ENCODE measurements at places on chromosomes 7 and 10. TPM values are rescaled to one million over a fixed set of nuclear protein-coding genes. Genes with fewer than 3 reads are reported as not detected.

The ANXA7 gene
- 126 TPM for total RNA-seq

The CHST3 gene
- total RNA-seq: 20.5 TPM

The ZFAND4 gene
- total RNA-seq: 7.9 TPM

The PRF1 gene
- total RNA-seq: 0.50 TPM

The TSPAN13 gene
- total RNA-seq: 9.7 TPM

The CALD1 gene
- 174 TPM for total RNA-seq

The PAPOLB gene
- total RNA-seq: 0.38 TPM

The ZNF789 gene
- total RNA-seq: 2.1 TPM

The FIGNL1 gene
- 5.2 TPM for total RNA-seq

The ZNF467 gene
- 8.4 TPM for total RNA-seq

DNA sequence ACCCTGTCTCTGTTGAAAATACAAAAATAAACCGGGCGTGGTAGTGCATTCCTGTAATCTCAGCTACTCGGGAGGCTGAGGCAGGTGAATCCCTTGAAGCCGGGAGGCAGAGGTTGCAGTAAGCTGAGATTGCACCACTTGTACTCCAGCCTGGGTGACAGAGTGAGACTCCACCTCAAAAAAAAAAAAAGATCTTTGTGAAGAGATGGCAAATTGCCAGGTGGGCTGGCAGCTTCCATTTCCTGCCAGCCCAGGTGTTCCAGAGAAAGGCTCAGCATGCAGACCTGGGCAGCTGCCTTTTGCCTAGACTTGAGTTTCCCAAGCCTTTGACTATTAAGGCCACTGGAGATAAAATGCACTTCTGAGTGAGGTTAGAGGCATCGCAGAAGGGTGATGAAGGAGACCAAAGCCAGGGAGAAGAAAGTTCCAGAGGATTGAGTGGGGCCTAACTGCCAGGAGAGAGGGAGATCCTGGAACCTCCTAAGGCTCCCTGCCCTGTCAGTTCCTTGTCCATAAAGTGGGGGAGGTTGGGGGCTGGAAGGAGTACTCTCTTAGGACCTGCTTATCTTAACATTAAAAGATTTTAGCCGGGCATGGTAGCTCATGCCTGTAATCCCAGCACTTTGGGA, 10.0 kb upstream of the DDIT4 start:
- no peak for DNase-seq
- no peaks in the 10 kb centered on the region for H3K27me3 ChIP-seq
- no peak overlapping the region for H3K4me3 ChIP-seq
- H3K4me1 ChIP-seq: peaks cover 37% of the 10 kb centered on the region

DNA sequence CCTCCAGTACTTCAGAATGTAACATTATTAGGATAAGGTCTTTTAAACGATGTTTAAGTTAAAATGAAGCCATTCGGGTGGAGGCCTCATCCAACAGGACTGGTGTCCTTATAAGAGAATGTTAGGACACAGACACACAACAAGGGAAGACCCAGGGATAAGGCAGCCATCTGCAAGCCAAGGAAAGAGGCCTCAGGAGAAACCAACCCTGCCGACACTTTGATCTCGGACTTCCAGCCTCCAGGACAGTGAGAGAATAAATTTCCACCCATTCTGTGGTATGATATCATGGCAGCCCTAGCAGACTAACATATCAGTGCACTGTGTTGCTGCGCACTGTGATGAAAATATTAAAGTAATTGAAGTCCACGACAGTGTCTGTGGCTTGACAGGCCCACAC, 250.8 kb downstream of the COBL start:
- H3K4me3 ChIP-seq: no peak overlapping the region
- H3K36me3 ChIP-seq: no peaks in the 10 kb centered on the region
- H3K27ac ChIP-seq: no peak overlapping the region
- peaks cover 20% of the 10 kb centered on the region for H3K4me1 ChIP-seq

DNA sequence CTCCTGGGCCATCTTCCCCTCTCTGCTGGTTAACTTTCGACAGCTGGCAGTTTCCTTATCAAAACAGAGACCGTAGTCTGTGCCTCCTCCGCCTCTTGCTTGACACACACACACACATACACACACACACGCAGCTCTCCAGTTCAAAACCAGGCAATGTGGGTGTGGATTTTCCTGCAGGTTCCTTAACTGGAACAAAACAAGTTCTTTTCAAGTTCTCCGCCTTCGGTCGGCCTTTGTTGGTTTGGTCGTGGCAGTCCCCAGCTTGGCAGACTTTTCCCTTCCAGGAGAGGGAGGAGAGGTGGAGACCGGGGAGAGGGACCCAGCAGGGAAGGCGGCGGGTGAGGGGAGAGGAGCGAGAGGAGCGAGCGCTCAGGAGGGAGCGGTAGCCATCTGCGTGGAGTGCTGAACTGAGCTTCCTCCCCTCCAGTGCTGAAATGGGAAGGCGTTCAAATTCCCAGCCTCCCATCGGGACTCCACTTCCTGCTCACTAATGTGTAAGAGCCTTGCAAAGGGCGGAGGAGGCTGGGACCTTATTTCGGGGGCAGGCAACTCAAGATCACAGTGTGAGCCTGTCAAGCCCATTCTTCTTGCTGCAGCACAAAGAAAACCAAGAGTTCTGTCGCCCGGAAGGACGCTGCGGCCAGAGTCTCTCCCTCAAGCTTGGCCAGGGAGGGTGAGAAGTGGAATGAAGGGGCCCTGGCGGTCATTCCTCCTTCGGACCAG, 120.6 kb downstream of the PRPF18 start:
- H3K27ac ChIP-seq: peak overlapping the region; percentile 85
- H3K4me3 ChIP-seq: peak overlapping the region; percentile 70
- no peaks in the 10 kb centered on the region for H3K36me3 ChIP-seq
- peaks cover 74% of the 10 kb centered on the region for H3K4me1 ChIP-seq

DNA sequence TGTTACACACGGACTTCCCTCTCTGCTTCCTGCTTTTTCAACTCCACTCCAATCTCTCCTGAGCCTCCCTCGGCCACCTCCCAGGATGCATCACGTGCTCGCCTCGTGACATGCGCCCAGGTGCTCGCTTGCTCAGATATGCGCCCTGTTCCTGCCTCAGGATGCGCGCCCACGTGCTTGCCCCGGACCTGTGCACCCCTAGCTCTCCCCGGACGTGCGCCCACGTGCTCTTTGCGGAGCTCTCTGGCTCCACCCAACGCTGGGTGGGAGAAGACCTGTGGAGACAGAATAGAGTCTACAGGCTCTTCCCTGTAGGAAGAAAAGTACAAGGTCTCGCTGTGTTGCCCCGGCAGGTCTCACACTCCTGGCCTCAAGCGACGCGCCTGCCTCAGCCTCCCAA, 23.1 kb downstream of the PARD3 start:
- H3K36me3 ChIP-seq: no peaks in the 10 kb centered on the region
- no peaks in the 10 kb centered on the region for H3K27me3 ChIP-seq
- H3K4me1 ChIP-seq: peaks cover 37% of the 10 kb centered on the region
- H3K27ac ChIP-seq: no peak overlapping the region

GRCh38 chr10:78353636-78354035, 320.0 kb downstream of the RPS24 start:
- no peaks in the 10 kb centered on the region for H3K36me3 ChIP-seq
- no peak overlapping the region for H3K27ac ChIP-seq
- no peak for DNase-seq
- H3K27me3 ChIP-seq: no peaks in the 10 kb centered on the region
- H3K4me3 ChIP-seq: no peak overlapping the region

- DNase-seq: no peak
- no peaks in the 10 kb centered on the region for H3K36me3 ChIP-seq
- no peak overlapping the region for H3K27ac ChIP-seq
- H3K27me3 ChIP-seq: no peaks in the 10 kb centered on the region
- no peaks in the 10 kb centered on the region for H3K4me1 ChIP-seq
- no peak overlapping the region for H3K4me3 ChIP-seq
Observed at GRCh38 chr7:20374399-20374798, 43.7 kb downstream of the ITGB8 start.

DNA sequence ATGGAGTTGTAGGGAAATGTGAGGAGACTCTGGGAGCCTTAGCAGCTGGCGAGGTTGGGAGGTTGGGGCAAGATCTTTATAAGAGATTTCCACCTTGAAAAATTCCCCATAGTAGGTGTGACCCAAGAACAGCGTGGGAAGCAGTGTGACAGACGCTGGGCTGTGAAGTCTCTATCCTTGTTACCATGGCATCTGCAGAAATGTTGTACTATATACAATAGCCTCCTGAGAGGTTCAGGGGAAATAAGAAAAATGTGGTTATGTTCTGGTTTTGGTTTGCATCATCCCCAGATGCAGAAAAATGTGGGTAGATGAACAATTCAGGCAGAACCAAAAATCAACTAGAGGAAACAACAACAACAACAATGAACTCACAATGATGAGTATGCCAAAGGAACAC, 498.6 kb downstream of the SH2D4B start:
- no peaks in the 10 kb centered on the region for H3K36me3 ChIP-seq
- no peak overlapping the region for H3K27ac ChIP-seq
- no peak for DNase-seq
- H3K4me1 ChIP-seq: no peaks in the 10 kb centered on the region
- no peak overlapping the region for H3K4me3 ChIP-seq

DNA sequence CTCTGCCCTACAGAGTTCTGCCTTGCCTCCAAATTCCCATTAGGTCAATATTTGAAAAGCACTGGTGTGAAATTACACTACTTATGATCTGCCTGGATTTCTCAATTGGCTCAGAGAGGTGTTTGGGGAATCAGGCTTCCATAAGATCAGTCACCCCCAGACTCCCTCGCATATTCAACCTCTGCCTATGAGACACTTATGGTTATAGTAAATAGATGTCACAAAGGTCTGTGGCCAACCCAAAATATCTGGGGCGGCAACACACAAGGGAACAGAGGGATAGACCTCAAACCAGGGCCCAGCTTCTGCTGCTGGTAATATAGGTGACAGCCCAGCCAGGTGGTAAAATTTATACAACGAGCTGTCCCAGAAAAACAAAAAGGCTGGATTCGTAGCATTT, 376.7 kb upstream of the ZMIZ1 start:
- peaks cover 3% of the 10 kb centered on the region for H3K27me3 ChIP-seq
- H3K4me3 ChIP-seq: no peak overlapping the region
- no peaks in the 10 kb centered on the region for H3K36me3 ChIP-seq
- no peaks in the 10 kb centered on the region for H3K4me1 ChIP-seq

GRCh38 chr10:78531088-78531487, 497.4 kb downstream of the RPS24 start:
- no peak for DNase-seq
- no peaks in the 10 kb centered on the region for H3K27me3 ChIP-seq
- no peaks in the 10 kb centered on the region for H3K4me1 ChIP-seq
- H3K36me3 ChIP-seq: no peaks in the 10 kb centered on the region
- H3K27ac ChIP-seq: no peak overlapping the region

DNA sequence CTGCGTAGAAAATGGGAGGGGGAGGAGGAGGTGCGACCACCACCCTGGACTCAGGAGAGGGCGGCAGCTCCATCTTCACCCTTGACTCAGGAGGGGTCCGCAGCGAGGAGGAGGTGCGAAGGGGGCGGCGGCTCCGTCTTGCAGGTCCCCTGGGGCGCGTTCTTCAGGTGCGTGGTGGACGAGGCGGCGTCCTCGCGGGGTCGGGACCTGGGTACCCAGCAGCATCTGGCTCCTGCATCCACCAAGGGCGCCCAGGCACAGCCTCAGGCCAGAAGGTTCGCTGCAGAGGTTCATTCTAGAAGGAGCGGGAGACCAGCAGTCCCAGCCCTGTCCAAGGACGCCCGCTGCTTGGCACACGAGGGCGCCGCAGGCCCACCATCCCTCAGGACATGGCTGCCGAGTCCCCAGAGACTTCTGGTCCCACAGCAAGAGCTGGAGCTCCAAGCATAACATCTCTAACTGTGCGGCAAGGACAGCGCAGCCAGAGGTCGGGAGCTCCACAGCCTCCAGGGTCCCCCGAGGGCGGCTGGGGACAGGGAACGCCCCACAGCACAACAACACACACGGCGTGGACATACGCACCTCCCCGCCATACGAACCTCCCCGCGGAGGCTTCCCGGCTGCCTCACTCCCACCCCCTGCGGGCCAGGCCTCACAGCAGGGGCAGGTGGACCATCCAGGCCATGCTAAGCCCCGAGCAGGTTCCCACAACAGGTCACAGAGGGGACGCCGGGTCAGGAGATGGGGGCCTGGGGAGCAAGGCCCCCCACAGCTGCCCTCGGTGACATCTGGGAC, 16.8 kb upstream of the DPYSL4 start:
- H3K4me1 ChIP-seq: no peaks in the 10 kb centered on the region
- H3K27ac ChIP-seq: no peak overlapping the region
- no peak overlapping the region for H3K4me3 ChIP-seq
- no peaks in the 10 kb centered on the region for H3K27me3 ChIP-seq
- peak; percentile 55 for DNase-seq
- peaks cover 4% of the 10 kb centered on the region for H3K36me3 ChIP-seq

GRCh38 chr10:60389413-60390025, at the start of gene ANK3:
ANK3 (minus strand) TSS chr10:60389875; CDS start chr10:60389538, 337 bp downstream.
- no peaks in the 10 kb centered on the region for H3K27me3 ChIP-seq
- H3K27ac ChIP-seq: no peak within 1 kb of the TSS
- no peaks in the 10 kb centered on the region for H3K4me1 ChIP-seq
- no peaks in the 10 kb centered on the region for H3K36me3 ChIP-seq
- DNase-seq: no peak
- H3K4me3 ChIP-seq: no peak within 1 kb of the TSS

DNA sequence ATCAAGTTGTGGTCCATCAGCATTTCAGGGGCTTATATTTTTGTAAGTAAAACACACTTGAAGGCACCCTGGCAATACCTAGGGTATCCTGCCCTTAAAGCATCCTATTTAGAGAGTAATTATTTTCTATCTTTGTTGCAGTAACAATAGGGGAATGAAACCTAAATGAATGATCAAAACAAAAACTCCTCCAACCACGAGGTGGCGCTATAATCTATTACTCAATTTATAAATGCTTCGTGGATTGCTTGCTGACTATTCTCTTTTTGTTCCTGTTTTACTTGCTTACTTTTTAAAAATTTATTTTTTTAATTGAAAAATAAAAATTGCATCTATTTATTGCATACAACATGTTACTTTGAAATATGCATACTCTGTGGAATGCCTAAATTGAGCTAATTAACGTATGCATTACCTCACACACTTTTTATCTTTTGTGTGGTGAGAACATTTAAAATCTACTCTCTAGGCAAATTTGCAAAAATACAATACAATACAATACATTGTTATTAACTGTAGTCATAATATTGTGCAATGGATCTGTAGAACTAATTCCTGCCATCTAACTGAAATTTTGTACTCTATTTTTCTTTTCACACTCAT, 147.7 kb upstream of the BMPER start:
- H3K4me1 ChIP-seq: peaks cover 13% of the 10 kb centered on the region
- no peak overlapping the region for H3K4me3 ChIP-seq
- no peak for DNase-seq
- no peaks in the 10 kb centered on the region for H3K36me3 ChIP-seq

- H3K36me3 ChIP-seq: no peaks in the 10 kb centered on the region
- no peaks in the 10 kb centered on the region for H3K27me3 ChIP-seq
- no peak for DNase-seq
- no peak overlapping the region for H3K27ac ChIP-seq
- no peak overlapping the region for H3K4me3 ChIP-seq
Observed at GRCh38 chr7:107147464-107148393, 21.1 kb upstream of the HBP1 start.

- H3K4me1 ChIP-seq: no peaks in the 10 kb centered on the region
- no peaks in the 10 kb centered on the region for H3K27me3 ChIP-seq
- H3K4me3 ChIP-seq: no peak overlapping the region
- H3K36me3 ChIP-seq: peaks cover 7% of the 10 kb centered on the region
Observed at GRCh38 chr7:5302577-5302976, 19.8 kb downstream of the SLC29A4 start.

All from heart left ventricle (tissue), 16 donors.